ENCODE measurements at places on chromosomes 12 and 14.

- no peak for DNase-seq
These were observed 4.7 kb upstream of the GPR84 start for GRCh38 chr12:54368709-54369596.

DNA sequence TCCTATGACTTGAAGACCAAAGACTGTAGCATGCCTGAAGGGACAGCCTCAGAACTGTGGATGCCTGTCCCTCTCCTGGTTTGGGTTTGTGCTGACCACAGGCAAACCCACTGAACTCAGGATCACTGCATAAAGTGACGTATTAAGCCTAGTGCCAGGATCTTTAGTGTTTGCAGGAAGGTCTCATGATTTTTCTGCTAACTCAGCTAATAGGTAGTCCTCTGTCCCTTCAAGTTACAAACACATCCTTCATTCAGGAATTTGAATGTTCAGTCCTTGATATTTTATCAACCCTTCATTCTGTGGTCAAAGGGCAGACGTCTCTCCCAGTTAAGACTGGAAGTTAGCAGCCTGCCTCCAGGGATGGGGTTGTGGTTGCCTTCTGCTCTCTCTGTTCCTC lies 10.3 kb upstream of the OAS3 start:
- DNase-seq: no peak

- no peak for DNase-seq
These were observed 4.0 kb downstream of the ACVRL1 start for GRCh38 chr12:51911307-51911706.

GRCh38 chr12:51269174-51270066 lies 795 bp downstream of the SMAGP start:
- DNase-seq: no peak

- no peak for DNase-seq
These were observed at the start of gene MYH7 for GRCh38 chr14:23435543-23436326. Gene MYH7 (minus strand): TSS chr14:23435660. CDS start chr14:23433732, 1,928 bp downstream.

DNA sequence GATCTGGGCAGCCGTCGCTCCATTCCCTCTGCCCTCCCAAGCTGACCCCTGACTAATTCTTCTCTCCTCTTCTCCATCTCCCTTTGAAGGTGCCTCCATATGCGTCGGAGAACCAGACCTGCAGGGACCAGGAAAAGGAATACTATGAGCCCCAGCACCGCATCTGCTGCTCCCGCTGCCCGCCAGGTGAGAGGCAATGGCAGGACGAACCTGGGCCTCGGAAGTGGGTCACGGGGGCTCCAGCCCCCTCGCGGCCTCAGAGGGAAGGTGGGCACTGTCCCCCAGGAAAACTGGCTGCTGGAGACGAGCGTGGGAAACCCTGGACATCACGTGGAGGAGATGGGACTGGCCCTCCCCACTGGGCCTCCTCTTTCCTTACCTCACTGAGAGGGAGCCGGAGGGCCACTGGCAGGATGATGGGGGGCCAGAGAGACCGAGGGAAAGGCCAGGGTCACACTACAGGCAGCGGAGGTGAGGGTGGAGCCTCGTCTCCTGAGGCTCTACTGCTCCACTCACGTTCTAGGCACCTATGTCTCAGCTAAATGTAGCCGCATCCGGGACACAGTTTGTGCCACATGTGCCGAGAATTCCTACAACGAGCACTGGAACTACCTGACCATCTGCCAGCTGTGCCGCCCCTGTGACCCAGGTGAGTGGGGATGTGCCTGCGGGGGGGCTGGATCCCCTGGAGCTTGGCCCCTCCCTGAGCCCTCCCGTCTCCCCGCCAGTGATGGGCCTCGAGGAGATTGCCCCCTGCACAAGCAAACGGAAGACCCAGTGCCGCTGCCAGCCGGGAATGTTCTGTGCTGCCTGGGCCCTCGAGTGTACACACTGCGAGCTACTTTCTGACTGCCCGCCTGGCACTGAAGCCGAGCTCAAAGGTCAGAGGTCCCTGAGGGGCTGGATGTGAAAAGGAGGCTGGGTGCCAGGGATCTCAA lies 806 bp downstream of the LTBR start:
- no peak for DNase-seq

- DNase-seq: no peak
These were observed 482 bp downstream of the TMEM30B start for GRCh38 chr14:61280526-61281185.

GRCh38 chr12:6925540-6926279 lies 2.0 kb upstream of the ATN1 start:
- no peak for DNase-seq

DNA sequence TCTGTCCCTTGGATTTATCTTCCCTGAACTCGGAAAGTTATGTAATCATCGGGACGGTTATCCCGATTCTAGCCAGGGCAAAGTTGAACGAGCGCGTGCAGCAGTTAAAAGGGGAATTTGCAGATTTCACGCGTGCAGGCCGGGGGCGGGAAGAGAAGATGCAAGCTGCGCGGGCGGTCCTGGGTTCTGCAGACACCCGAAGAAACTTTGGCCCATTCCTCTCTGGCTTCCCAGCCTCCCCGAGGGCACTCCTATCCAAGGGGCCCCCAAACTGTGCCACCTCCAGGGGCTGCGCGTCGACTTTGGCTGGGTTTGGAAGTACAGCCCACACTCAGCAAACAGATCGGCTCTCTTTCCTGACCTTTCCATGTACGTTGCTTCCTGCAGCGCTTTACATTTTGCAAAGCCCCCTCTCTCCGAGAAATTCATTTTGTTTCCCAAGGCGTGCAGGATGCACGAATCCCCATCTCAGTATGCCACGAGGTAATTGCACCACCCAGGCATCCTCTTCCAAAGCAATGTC lies 941 bp upstream of the PPP1CC start:
- DNase-seq: no peak

- DNase-seq: no peak
These were observed 45.7 kb downstream of the SPPL3 start for GRCh38 chr12:120858306-120859088.
